ENCODE measurements at places on chromosomes 5 and 9.

GRCh38 chr9:110142868-110143481 is 65.0 kb downstream of the C9orf152 start:
- DNase-seq: no peak

DNA sequence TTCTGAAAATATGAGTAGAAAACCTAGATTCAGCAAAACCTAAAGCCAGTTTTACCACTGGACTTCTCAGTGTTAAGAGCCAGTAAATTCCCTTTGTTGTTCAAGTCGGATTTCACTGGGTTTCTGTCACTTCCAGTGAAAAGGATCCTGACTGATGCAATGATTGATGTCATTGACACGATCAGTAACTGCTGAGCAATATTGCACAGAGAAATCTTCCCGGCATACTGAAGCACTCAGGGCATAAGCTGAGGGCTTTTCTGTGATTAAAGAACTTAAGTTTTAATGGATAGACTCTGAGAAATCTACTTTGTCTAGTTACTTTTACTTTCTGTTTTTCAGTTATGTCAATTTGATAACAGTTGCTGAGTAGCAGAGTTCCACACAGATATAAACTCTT is 61.9 kb downstream of the DENND1A start:
- no peak for DNase-seq

- no peak for DNase-seq
These were observed 13.1 kb downstream of the FOCAD start for GRCh38 chr9:20697021-20697719.

- no peak for DNase-seq
These were observed 155.6 kb downstream of the TRIM32 start for GRCh38 chr9:116842658-116843057.

Measured in NCI-H2081 treated with DMSO at 0.1 percent for 48 hours (cell line).